ENCODE measurements at places on chromosomes 4 and X. TPM values are rescaled to one million over a fixed set of nuclear protein-coding genes. Genes with fewer than 3 reads are reported as not detected.

Gene SPANXA2
- total RNA-seq = not detected

Gene CRMP1
- total RNA-seq = 17.6 TPM

Gene DUSP21
- total RNA-seq = not detected

Gene HMX1
- total RNA-seq = 0.87 TPM

- H3K27me3 ChIP-seq = peaks cover 86% of the 10 kb centered on the region
- no peak for DNase-seq
- H3K27ac ChIP-seq = no peak overlapping the region
- H3K36me3 ChIP-seq = no peaks in the 10 kb centered on the region
- H3K4me3 ChIP-seq = no peak overlapping the region
- no peaks in the 10 kb centered on the region for H3K4me1 ChIP-seq
Measured at GRCh38 chrX:131061306-131061705, 3.2 kb downstream of the ARHGAP36 start.

GRCh38 chr4:168955674-168956073 lies 54.4 kb downstream of the CBR4 start:
- no peaks in the 10 kb centered on the region for H3K27me3 ChIP-seq
- H3K4me3 ChIP-seq = no peak overlapping the region
- DNase-seq = no peak

DNA sequence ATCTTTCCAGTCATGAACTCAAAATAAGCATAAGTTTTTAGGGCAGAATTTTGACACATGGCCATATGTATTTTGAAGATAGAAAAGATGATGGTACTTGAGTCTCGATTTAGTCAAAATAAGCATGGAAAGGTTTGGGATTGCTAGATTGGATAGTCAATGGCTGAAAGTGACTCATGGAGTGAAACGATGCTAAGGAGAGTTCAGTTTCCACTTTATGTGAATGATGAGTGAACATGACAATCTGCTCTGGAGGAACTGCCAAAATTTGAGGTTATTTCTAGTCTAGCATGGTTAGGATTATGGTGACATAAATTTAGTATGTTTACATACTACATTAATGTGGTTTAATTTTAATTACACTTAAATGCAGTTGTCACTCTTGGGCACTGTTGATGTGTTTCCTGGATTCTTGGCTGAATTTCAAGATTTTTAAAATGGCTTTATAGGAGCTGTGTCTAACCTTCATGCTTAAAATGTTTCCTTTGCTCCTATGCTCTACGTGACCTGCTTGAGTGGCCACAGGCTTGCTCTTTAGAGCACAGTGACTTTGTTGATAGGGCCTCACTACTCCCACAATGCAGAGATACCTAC lies 17.1 kb downstream of the DDX3X start:
- no peak overlapping the region for H3K4me3 ChIP-seq
- no peaks in the 10 kb centered on the region for H3K4me1 ChIP-seq
- peaks cover 15% of the 10 kb centered on the region for H3K36me3 ChIP-seq
- H3K27ac ChIP-seq = peak overlapping the region; percentile 51

DNA sequence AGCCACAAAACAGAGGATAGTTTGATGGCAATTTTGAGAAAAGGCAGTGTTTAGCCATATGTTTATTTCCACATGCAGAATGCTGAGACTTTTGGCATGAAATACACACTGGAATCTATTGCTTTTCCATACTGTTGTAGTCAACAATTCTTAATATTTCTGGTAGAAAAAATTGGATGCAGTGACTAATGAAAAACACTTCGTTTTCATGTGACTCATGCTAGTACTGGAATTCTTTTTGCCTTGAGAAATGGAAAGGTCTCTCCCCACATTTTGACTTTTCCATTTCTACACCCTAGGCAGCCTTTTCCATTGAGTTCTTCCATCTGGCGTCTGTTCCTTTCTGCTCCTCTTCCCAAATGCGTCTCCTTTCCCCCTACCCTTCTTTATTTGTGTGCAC lies 425.2 kb upstream of the FTHL17 start:
- no peak for DNase-seq
- H3K4me3 ChIP-seq = no peak overlapping the region
- H3K4me1 ChIP-seq = no peaks in the 10 kb centered on the region

- H3K27ac ChIP-seq = no peak overlapping the region
- H3K4me3 ChIP-seq = no peak overlapping the region
- peaks cover under 1% of the 10 kb centered on the region for H3K4me1 ChIP-seq
- peaks cover 16% of the 10 kb centered on the region for H3K27me3 ChIP-seq
Measured at GRCh38 chr4:185249105-185249504, 39.7 kb downstream of the SNX25 start.

- H3K4me1 ChIP-seq = peaks cover 12% of the 10 kb centered on the region
- no peak overlapping the region for H3K4me3 ChIP-seq
- H3K27ac ChIP-seq = no peak overlapping the region
- no peaks in the 10 kb centered on the region for H3K36me3 ChIP-seq
Measured at GRCh38 chrX:24124244-24124799, 25.2 kb upstream of the ZFX start.

DNA sequence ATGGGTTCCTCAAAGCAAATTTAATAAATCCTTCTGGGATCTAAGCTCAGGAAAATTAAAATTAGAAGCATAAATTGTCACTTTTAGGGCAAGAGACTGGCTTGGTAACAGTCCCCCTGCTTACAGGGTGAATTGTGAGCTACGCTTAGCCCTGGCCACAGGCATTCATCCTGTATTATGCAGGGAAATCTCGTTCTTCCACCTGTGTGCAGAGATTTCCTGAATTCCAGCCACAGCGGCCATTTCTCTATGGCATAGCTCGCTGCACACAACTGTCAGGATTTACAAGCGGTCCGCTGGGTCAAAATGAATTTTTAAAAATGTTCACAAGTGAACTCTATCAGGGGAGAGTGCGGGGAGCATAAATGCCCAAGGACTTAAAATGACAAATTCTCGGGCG lies 111.9 kb downstream of the DCTD start:
- DNase-seq = no peak
- H3K4me1 ChIP-seq = peaks cover 4% of the 10 kb centered on the region
- H3K27ac ChIP-seq = no peak overlapping the region
- H3K36me3 ChIP-seq = peaks cover 10% of the 10 kb centered on the region
- H3K27me3 ChIP-seq = peaks cover 24% of the 10 kb centered on the region

GRCh38 chr4:129337228-129337620 lies 241.3 kb downstream of the C4orf33 start:
- no peak overlapping the region for H3K4me3 ChIP-seq
- H3K27me3 ChIP-seq = no peaks in the 10 kb centered on the region
- no peak for DNase-seq
- H3K36me3 ChIP-seq = no peaks in the 10 kb centered on the region
- no peak overlapping the region for H3K27ac ChIP-seq
